ENCODE measurements at places on chromosomes 5 and 9.
A peak's percentile ranks its signal among the peaks of the same experiment; 100 is the strongest.

GRCh38 chr5:19322716-19323485, 665.1 kb downstream of the CDH18 start:
- DNase-seq, result peak; percentile 17

DNA sequence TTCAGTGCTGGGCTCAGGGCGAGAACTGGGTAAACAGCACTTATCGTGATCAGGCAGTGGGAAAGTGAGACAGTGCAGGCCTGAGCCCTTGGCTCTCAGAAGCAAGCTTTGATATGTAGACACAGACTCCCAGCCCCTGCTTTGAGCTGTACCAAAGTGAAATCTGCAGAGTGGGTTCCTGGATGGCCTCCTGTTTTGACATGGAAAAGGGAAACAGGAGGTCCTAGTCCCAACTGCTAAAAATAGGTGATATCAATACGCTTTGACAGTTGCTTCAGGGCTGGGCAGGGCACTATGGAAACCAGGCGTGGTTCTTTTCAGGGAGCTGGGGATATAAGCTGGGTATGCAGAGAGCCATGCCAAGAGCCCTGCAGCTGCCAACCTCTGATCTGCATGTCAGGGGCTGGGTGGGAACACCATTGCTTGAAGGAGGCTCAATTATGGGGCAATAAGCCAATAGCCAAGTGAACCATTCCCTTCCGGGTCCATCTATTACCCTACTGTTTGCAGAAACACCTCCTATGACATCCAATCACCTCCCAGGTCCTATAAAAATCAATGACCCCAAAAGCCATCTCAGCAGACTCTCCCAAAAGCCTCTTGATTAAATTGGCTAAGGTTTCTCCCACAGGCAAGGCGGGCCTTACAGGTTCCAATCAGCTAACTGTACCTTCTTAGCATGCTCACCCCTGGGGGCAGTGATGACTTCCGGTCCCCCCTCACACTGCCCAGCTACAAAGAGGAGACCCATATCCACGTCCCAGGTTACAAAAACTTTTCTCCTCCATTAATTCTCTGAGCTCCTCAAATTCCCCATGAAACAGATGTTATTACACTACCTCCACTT, 45.8 kb downstream of the EPB41L4B start:
- DNase-seq, result no peak

DNA sequence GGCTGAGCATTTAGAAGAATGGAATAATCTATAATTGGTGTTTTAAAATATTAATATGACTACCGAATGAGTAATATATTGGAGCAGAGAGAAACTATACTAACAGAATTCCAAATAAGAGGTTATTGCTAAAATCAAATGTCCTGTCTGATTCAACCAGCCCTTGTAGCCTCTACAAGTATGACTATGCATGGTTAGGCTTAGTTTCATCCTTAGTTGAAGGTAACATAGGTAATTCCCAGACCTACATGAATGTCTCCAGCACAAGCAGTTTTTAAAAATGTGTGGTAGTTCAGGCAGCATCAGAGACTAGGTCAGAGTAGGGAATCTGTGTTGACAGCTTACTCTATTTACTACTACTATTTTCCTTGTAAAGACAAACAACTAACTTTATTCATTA, 51.7 kb upstream of the SLC27A6 start:
- no peak for DNase-seq

DNA sequence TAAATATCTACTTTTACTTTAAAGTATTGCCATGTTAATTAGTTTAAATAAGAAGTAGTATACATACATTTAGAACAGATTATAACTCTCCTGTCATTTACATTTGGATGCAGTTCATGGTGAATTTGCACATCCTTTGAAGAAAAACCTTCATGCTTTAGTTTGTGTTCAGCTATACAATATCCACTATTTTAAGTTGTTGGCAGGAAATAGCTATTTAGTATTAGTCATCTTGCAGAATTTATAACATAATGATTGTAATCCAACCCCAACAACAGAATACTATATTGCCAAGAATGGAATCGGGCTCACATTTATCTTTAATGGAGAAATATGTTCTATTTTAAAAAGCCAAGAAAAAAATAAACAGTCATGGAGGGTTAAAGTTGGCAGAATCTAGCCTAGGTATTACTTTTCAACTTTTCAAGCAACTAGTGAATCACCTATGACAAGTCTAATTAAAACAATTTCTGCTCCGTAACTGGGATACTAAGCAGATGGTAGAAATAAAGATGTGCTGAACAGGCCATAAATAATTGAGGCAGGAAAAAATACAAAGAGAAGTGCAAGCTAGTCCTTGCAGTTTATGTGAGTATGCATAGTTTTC, 1170.6 kb upstream of the NUDT12 start:
- DNase-seq, result no peak

DNA sequence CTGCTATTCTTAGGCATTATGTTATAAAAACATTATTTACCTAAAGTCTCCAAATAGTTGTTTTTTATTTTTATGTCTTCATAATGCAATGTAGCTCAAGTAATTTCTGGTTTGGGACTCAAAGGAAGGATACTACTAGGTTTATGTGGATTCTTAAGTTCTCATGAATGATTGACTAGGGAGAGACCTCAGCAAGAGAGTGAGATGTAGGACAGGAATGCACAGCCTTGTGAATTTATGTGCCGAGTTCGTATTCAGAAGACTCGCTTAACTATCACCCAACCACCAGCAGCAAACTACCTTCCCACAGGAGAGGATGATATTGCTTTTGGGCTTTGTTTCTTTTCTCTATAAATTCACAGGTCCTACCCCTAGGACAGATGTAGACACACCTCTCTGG, 282.9 kb downstream of the ARHGEF28 start:
- no peak for DNase-seq

GRCh38 chr5:151800532-151800931, 28.8 kb downstream of the G3BP1 start:
- DNase-seq, result no peak

DNA sequence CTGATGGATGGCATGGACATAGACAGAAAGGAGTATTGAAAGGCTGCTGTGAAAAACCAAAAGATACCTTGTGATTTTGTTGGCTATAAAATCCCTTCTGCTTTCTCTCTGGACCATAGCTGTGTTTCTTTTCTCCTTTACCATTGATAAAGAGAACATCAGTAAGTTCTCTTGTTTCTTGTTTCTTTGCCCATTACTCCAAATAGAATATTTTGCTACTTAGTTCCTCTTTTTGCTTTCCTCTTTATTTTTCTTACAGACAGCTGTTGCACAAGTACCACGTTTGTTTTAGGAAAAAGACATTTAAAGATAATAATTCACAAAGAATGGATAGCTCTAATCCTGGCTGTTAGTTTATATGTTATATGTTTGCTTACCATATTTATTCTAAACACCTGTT, 1129.2 kb downstream of the DTWD2 start:
- DNase-seq, result no peak

DNA sequence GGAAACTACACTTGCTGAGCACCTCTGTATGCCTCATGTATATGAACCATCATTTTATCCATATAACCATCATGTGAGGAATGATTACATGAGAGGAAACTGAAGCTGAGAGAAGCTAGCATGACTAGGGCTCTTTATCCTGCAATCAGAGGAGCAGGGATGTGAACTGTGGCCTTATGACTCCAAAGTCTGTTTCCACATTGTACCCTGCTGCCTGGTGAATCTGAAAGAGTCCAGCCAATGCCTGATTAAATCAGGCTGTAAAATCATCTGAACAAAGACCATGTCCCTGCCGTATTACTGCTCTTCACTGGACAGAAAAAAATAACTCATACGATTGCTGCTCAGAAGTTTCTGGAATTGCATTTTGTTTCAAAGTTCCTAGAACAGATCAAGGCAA, 67.0 kb downstream of the LPAR1 start:
- DNase-seq, result no peak

DNA sequence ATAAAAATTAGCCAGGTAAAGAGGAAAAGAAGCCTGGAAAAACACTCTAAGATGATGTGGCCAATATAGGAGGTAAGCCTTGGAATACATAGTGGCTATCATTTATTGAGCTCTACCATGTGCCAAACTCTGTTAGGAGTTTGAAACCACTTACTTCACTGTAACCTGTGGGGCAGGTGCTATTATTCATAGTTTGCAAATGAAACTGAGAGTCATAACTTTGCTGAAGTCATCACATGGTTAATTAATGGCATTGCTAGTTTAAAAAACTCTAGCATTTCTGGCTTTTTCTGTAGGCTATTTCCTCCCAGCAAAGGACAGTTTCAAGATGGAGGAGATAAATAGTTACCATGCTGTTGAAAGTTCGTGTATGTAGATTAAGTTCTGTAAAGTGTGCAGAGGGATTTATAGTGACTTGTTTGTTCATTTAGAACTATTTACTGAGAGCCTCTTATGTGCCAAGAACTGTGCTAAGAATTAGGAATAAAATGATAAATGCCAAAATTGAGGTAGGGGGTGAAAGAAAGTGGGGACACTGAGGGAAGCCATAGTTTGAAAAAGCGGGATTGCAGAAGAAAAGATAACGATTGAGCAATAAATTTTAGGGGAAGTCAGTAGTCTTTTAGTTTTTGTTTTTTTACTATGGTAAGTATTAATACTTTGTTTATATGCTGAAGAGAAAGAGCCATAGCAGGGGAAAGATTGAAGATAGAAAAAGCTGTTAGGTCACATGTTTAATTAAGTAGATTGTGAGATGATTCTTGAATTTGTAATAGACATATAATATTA, 57.2 kb downstream of the WDR70 start:
- no peak for DNase-seq

GRCh38 chr5:37637165-37637845, 202.5 kb downstream of the GDNF start:
- DNase-seq, result no peak

All from SHP77 (cell line).